ENCODE measurements at places on chromosomes 7 and 10. TPM values are rescaled to one million over a fixed set of nuclear protein-coding genes. Genes with fewer than 3 reads are reported as not detected.
A peak's percentile ranks its signal among the peaks of the same experiment; 100 is the strongest.

- DNase-seq: no peak
Measured at GRCh38 chr10:91682912-91683311, 50.0 kb upstream of the PPP1R3C start.

GRCh38 chr7:96246919-96247318 is 75.0 kb downstream of the SLC25A13 start:
- DNase-seq: no peak

GRCh38 chr10:59831658-59832503 is 74.5 kb downstream of the CCDC6 start:
- peak; percentile 79 for DNase-seq

- no peak for DNase-seq
Measured at GRCh38 chr10:118546479-118546878, 49.0 kb downstream of the PRLHR start.

GRCh38 chr7:121278120-121279021 is 50.4 kb upstream of the WNT16 start:
- DNase-seq: no peak

DNA sequence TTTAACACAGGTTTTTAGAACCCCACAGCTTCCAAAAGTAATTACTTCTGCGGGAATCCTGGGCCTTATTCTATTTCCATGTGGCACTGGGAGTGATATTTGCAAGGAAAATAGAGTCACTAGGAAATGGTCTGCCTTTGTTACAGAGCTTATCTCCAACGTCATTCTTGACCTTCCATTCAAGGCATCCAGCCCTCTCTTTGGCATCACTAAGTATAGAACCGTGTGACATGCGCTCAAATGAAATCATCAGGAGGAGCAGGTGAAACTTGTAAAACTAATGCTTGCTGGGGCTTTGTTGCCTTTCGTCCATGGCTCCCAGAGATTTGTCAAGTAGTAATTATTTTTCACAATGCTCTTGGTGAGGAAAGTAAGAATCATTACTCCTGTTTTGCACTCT is 73.4 kb downstream of the PAPSS2 start:
- no peak for DNase-seq

DNA sequence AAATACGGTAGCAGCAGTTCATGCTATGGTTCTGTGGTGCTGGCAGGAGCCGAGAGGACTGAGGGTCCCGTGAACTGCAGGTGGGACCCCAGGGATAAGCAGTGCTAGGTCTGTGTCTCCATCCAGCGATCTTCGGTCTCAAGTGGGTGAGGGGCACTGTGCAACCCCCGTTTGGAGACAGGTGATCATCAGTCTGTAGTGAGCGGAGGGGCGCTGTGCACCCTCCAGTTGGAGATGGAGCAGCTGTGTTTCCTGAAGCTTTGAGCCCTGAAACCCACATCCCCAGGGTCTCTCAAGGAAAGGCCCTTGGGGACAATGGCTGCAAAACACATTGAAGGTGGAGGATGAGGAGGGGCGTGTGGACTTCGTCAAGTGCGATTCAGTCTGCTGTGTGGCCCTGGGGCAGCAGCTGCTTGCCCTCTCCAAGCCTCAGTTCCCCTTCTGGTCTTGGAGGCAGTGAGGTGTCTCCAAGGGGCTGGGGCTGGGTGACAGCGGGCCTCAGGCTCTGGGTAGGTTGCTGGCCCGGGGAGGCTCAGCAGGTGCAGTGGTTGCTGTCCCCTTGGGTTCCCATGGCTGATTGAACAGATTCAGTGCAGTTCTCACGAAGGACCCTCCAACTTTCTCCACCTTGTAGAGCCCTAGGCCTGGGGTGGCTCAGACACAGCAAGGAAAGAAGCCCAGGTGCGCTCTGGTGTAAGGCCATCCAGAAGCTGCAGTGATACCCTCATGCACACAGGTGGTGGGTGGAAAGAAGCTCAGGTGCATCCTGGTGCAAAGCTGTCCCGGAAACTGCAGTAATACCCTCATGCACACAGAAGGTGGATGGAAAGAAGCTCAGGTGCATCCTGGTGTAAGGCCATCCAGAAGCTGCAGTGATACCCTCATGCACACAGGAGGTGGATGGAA is 160.6 kb downstream of the ADARB2 start:
- DNase-seq: no peak

- no peak for DNase-seq
Measured at GRCh38 chr10:101529207-101529606, 58.9 kb downstream of the POLL start.

GRCh38 chr10:391305-391704 is 256.1 kb downstream of the ZMYND11 start:
- DNase-seq: no peak

DNA sequence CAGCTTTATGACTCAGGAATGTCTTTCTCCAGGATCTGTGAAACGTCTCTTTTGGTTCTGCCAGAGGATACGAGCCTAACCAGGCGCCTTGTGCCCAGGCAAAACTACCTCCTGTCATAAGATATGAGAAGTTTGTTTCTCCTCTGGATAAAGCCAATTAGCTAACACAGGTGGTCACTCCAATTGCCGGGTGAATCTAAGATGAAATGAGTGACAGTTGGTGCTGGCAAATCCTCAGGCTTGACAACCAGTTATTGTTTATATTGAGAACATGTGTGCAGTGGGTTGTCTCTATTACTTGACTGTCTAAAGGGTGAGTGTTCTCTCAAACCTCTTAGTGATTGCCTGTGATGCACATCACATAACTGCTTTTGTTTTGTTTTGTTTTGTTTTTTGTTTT is 449.1 kb downstream of the XPNPEP1 start:
- no peak for DNase-seq

- DNase-seq: no peak
Measured at GRCh38 chr7:44707558-44708230, 41.0 kb upstream of the ZMIZ2 start.

GRCh38 chr10:52443419-52444388 is 129.6 kb downstream of the DKK1 start:
- no peak for DNase-seq

- no peak for DNase-seq
Measured at GRCh38 chr7:147885869-147886268, 704.7 kb upstream of the C7orf33 start.

DNA sequence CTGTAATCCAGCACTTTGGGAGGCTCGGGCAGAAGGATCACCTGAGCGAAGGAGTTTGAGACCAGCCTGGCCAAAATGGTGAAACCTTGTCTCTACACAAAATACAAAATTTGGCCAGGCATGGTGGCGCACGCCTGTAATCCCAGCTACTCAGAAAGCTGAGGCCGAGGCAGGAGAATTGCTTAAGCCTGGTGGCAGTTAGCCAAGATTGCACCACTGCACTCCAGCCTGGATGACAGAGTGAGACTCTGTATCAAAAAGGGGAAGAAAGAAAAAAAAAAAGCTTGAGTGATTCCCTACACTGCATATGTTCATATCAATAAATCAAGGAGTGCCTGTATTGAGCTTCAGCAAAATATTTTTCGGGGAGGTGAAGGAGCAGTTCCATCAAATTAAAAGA is 45.8 kb upstream of the SRRM3 start:
- DNase-seq: no peak

- DNase-seq: no peak
Measured at GRCh38 chr7:150975536-150976319, 2.4 kb downstream of the KCNH2 start.

DNA sequence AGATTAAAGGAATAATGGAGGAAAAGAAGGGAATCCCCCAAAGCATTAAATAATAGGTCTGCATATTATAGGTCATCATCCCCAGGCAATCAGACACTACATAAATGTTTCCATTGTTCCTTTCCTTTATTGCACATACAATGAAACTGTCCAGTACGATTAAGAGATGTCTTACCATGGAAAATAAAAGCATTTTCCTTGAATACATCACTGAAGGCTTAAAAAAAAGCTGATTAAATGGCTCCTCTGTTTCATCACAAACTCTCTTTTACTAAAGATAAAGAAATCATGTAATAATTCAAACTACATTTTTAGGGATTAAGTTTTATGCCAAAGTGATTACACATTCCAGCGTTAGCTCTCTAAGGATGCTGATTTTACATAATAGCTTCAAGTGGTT is 316.0 kb downstream of the AGMO start:
- DNase-seq: no peak

- DNase-seq: no peak
Measured at GRCh38 chr10:49360271-49361177, 35.4 kb downstream of the DRGX start.

GRCh38 chr7:139108266-139109187 is 993 bp downstream of the ZC3HAV1 start:
- DNase-seq: no peak

- DNase-seq: no peak
Measured at GRCh38 chr10:65762311-65762710, 1163.5 kb upstream of the LRRTM3 start.

- peak; percentile 61 for DNase-seq
Measured at GRCh38 chr7:143248761-143249354, 14.4 kb upstream of the GSTK1 start.

GRCh38 chr10:121998462-121998861 is 9.5 kb downstream of the TACC2 start:
- no peak for DNase-seq

GRCh38 chr10:102009801-102010425 is 46.1 kb downstream of the ARMH3 start:
- peak; percentile 83 for DNase-seq

DNA sequence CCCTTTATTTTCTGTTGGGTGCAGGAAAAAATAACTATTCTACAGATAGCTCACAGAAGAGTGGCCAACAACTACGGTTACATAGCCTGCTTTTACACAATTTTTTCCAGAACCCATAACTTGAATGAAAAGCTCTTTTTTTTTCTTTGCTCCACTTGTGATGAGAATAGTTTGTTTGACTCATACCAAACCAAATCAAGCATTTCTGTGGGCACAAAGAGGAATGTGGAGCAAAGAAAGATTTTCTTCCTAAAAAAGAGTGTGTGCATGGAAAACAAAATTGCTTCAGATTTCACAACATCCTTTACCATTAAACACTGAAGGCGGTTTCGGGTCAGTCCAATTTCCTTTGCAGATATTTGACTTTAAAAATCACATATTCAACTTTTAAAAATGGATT is 54.8 kb upstream of the RAB11FIP2 start:
- no peak for DNase-seq

- DNase-seq: no peak
Measured at GRCh38 chr10:35451151-35452016, 115.1 kb downstream of the CCNY start.

- DNase-seq: no peak
Measured at GRCh38 chr10:103820101-103821062, 35.0 kb downstream of the SH3PXD2A start.

DNA sequence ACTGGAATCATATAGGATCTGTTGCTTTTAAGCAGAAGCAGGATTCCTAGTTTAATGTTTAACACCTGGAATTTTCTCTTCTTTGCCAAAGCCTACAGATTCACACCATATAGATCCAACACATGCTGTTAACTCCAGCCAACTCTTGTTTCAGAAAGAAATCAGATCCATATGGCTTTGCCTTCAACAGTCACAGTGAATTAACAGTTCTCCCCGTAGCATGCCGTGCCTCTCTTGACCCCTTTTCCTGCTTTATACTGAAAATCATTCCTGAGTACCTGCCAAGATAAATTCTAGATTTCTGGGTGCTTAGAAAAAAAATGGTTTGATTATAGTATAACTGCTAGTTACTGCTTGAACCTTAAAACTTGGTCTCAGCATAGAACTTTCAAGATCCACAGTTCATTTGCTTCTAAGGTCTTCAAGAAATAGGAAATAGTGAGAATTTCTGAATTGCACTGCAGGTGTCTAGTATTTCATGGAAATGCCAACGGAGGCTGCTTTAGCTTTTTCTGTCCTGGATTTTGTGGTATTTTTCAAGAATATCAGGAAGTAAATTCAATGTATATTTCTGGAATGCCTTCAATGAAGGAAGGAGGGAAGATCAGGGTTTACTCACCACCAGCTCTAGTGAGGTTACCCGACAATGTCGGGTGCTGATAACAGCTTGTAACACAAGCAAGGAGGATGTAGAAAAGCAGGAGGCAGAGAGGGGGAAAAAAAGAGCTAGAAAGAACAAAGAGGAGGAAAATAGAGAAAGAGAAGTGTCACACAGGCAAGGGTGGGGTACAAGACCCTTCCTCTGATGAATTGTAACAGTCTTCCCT is 6.6 kb downstream of the AASS start:
- peak; percentile 17 for DNase-seq

DNA sequence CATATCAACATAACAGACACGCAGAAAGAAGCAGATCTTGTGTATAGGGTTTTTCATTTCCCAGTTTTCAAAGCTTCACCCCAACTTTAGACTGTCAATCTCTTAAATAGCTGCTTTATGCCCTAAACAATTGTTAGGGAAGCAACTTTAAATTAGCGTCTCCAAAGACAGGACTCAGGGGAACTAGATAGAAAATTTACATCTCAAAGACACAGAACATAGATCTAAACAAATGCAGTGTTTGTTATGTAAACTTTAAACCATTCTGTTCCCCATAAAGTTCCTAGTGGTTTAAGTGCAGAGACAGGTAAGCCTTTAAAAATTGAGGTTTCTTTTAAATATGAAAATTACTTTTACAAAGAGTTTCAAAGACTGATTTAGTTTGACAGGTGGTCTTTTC is 379.2 kb upstream of the GHITM start:
- DNase-seq: no peak

GRCh38 chr10:34155812-34156211 is 659.3 kb downstream of the PARD3 start:
- no peak for DNase-seq

GRCh38 chr10:14502431-14502830 is 171.7 kb upstream of the FRMD4A start:
- no peak for DNase-seq

DNA sequence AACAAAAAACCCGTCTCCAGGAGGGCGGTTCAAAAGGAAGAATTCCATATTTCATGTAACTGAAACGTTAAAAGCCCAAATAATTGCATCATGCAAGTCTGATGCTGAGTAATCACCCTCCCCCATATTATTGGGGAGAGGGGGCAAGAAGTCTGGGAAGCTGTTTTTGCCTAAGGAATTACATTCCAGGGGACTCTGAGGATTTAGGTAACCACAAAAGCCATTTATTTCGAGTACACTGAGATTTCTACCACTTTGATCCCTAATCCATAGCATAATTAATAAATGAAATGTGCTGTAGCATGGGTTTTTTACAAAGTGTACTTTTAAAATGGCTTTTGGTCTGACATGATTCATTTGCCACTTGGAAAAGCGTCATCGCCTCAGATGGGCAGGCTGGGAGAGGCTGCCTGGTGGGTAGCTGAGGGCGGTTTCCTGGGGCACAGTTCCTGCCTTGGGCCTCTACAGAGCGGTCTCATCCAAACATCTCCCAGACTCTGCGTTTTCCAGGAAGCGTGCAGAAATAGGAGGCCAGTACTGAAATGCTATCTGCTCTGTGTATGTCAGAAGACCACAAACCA is 106.5 kb downstream of the TCF7L2 start:
- no peak for DNase-seq

MACC1 gene
- polyA plus RNA-seq: 50.2 TPM

PNLIPRP1 gene
- polyA plus RNA-seq: 0.63 TPM

LRCH4 gene
- polyA plus RNA-seq: 40.0 TPM

SMNDC1 gene
- polyA plus RNA-seq: 33.8 TPM

SLC26A5 gene
- 0.09 TPM for polyA plus RNA-seq

AKR1C2 gene
- polyA plus RNA-seq: 10.2 TPM

PHKG1 gene
- polyA plus RNA-seq: 2.1 TPM

SUN3 gene
- polyA plus RNA-seq: not detected

NHLRC2 gene
- 19.1 TPM for polyA plus RNA-seq

COMTD1 gene
- polyA plus RNA-seq: 34.2 TPM

LIPM gene
- polyA plus RNA-seq: 0.04 TPM

CNTNAP2 gene
- polyA plus RNA-seq: 12.9 TPM

KCNMA1 gene
- 19.6 TPM for polyA plus RNA-seq

TRIM73 gene
- polyA plus RNA-seq: 4.8 TPM

FAM25C gene
- not detected for polyA plus RNA-seq

WEE2 gene
- polyA plus RNA-seq: 5.1 TPM

All from large intestine (tissue), 12 donors.